ENCODE measurements at places on chromosomes 1 and 21.

- no peak for DNase-seq
These were observed 212.3 kb downstream of the KAZN start for GRCh38 chr1:14810595-14811361.

- no peak for DNase-seq
These were observed 37.5 kb upstream of the ANGPTL1 start for GRCh38 chr1:178908358-178908757.

DNA sequence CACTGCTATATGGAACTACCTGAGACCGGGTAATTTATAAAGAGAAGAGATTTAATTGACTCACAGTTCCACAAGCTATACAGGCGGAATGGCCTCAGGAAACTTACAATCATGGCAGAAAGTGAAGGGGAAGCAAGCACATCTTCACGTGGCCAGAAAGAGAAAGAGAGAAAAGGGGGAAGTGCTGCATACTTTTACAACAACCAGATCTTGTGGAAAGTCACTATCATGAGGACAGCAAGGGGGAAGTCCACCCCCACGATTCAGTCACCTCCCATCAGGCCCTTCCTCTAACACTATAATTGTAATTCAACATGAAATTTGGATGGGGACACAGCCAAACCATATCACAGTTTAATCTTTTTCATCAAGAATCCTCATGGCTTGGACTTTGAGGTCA is 339.2 kb upstream of the AJAP1 start:
- no peak for DNase-seq

DNA sequence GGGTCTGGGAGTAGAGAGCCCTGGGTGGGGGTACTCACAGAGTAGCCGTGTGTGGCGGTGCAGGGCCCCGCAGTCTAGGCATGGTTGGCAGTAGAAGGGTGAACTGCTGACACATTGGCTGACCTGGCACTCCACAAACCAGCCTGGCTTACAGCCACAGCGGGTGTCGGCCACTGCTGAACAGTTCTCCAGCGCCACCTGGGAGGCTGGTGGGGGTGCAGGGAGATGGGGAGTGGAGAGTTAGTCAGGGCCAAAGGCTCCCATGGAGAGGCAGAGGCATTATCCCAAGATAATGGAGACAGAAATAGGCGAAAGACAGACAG is 1.5 kb downstream of the TNFRSF25 start:
- no peak for DNase-seq

- DNase-seq: no peak
These were observed 36.8 kb upstream of the PWP2 start for GRCh38 chr21:44070391-44070790.

DNA sequence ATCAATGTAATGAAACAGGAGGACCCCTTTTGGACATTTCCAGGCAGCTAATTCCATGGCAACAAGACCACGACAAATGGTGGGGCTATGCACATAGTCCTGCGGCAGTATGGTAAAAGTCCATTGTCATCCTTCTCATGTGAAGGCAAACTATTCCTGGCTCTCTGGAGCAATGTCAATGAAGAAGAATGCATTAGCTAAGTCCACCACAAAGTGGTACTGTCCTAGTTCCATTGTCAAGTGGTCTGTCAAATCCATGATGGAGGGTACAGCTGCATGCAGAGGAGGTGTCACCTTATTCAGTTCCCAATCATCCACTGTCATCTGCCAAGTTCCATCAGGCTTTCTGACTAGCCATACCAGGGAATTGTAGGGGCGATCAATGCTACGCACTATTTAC is 110.1 kb downstream of the GDAP2 start:
- DNase-seq: no peak

DNA sequence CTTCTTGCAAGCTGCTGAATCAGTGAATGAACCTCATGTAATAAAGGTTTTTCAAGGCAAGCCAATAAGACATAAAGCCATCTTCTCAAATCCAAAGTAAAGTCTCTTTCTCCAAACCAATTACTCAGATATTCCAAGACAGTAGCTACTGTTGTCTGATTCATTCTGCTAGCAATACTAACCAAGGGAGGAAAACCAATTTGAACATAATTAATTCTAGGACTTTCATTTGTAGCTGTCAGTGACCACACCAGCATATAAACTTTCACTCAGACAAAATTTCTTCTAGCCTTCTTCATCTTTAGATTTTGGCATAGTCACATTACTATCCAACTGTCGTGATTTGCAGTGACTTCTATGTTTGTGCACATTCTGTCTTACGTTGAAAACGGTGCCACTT is 10.5 kb upstream of the INTS3 start:
- no peak for DNase-seq

DNA sequence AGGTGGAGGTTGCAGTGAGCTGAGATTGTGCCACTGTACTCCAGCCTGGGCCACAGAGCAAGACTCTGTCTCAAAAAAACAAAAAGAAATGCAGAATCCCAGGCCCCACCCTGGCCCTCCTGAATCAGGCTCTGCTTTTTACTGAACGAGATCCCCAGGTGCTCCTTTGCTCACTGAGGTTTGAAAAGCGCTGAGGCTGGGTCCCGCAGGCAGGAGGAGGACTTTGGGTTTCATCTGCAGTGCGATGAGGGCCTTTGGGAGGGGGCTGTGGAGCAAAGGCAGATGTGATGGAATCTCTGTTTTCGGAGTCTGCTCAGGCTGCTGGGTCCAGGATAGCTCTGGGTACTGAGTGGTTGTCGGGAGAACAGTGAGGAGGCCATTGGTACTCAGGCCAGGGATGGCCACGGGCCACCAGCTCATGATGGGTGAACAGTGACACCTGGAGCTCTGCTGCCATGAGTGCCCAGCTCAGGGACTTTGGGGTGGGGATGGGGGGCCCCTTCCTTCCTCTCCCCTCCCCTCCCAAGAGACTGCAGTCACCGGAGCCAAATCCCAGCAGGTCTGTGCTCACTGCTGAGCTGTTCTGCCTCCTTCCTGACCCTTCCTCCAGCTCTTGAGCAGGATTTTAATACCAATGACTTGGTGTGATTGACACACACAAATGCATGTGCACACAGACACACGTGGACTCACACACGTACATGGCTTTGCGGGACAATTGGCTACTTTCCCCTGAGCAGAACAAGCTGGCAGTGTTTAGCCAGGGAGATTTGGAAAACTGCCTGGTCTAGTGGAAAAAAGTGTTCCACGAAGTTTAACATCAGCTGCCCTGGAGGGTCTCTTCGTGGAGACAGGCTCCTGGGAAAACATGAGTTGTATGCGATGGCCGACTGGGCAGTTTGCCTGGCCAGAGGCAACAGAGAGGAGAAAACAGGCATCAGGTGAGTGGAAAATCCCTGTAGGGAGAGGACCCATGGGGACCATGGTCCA is 3.6 kb upstream of the DHRS3 start:
- DNase-seq: no peak

Data from immature natural killer cell (primary cell).